ENCODE measurements at places on chromosomes 13 and 19.

GRCh38 chr19:4543842-4544647 lies 4.2 kb upstream of the LRG1 start:
- DNase-seq: no peak

DNA sequence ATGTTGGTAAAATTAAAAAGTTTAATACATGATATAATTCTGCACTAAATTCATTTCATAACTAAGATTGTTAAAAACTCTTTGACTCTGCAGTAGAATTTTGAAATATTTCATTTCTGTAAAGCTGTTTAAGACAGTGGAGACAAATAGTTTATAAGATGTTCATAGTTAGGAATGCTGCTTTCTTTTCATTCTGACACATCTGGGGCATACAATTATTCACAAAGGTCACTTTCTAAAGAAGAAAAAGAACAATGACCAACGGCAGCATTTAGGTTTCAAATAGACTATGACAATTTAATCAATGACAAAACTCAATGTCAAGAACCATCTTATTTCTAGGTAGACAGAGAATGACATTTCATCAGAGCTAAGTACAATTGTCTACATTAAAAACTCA lies 1422.1 kb downstream of the PCDH9 start:
- no peak for DNase-seq

GRCh38 chr13:47841151-47841550 lies 159.9 kb downstream of the SUCLA2 start:
- DNase-seq: no peak

GRCh38 chr19:329876-330275 lies 14.7 kb downstream of the MIER2 start:
- no peak for DNase-seq

DNA sequence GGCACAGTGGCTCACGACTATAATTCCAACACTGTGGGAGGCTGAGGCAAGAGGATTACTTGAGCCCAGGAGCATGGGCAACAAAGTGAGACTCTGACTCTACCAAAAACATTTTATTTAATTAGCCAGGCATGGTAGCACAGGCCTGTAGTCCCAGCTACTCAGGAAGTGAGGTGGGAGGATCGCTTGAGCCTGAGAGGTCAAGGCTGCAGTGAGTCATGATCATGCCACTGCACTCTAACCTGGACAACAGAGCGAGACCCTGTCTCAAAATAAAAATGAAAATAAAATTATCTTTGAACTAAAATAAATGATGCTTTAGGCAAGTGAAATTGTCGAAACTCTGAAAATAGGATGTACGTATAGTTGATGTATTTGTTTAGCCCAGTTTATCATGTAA lies 8.2 kb upstream of the CLN5 start:
- DNase-seq: no peak

- peak; percentile 73 for DNase-seq
These were observed 15.9 kb downstream of the PRR36 start for GRCh38 chr19:7858109-7858770.

DNA sequence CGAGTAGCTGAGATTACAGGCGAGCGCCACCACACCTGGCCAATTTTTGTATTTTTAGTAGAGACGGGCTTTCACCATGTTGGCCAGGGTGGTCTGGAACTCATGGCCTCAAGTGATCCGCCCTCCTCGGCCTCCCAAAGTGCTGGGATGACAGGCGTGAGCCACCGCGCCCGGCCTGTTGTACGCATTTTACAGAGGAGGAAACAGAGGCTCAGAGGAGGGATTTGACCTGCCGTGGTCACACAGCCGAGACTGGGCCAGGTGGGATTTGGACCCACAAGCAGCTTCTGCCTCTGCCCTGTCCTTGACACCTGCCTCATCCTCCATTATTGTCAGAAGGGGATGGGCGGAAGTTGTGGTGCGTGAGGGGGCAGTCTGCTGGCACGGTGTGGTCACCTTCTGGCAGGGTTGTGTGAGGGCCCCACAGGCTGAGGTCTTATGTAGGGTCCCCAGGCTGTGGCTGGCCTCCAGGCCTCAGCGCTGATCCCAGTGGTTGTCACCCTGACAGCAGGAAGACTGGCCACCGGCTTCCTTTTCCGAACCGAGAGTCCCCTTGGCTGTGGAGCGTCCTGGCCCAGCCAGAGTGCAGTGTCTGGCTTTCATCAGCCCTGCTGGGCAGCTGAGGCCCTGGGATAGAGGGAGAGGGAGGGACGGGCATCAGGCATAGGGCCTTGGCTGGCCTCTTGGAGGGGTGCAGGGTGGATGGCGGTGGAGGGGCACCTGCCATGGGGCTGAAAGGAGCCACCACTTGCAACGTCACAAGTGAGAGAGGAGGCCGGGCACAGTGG lies 20.3 kb downstream of the NFIC start:
- no peak for DNase-seq
